ENCODE measurements at places on chromosomes 3 and 15.

- DNase-seq, result no peak
These were observed 33.4 kb downstream of the HRH1 start for GRCh38 chr3:11187681-11188080.

DNA sequence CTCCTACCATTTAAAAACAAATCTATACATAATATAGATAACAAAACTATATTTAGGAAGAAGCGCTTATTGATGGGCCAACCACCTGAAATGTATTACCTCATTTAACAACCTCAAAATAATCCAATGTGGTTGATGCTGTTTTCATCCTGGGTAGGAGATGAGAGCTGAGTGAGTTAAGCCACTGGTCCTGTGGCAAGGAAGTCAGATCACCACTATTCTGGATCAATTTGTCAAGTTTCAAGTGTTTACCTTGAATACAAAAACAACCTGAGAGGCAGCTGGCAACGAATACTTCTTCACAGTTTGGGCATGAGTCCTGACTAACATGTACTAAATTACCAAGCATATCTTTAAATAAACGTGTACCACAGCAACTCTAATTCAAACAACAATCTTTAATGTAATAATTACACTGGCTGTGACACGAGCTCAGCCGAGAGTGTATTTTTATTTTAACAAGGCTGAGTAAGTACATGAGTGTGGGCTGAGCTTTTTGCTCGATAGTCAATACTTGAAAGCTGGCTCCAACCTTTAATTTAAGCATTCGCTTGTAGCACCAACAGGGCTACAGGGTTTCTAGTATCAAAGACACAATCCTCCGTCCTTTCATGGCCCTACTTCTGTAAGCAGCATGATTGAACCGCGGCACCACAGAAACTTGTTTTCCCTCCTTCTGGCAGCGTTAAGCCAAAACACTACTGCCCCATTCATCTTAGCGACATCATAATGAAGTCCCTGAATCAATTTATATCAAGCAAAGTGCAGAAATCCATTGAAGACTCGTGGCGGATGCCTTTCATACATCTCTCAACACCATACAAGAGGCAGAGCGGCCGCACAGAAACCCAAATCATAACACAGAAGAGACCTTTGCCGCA lies 93.8 kb upstream of the ICE2 start:
- DNase-seq, result no peak

DNA sequence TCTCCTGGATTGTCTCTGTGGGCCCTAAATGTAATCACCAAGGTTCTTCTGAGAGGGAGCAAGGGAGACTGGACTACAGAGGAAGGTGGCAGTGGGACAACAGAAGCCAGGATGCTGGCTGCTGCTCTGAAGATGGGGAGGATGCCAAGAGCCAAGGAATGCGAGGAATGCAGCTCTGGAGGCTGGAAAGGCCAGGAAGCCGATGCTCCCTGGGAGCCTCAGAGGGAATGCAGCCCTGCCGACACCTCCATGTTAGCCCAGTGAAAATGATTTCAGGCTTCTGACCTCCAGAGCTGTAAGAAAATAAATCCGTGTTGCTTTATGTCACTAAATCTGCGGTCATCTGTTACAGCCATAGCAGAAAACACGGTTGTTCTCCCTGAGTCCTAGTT lies 44.1 kb downstream of the UMPS start:
- no peak for DNase-seq

- no peak for DNase-seq
These were observed 8.3 kb downstream of the AKAP13 start for GRCh38 chr15:85388566-85389305.

DNA sequence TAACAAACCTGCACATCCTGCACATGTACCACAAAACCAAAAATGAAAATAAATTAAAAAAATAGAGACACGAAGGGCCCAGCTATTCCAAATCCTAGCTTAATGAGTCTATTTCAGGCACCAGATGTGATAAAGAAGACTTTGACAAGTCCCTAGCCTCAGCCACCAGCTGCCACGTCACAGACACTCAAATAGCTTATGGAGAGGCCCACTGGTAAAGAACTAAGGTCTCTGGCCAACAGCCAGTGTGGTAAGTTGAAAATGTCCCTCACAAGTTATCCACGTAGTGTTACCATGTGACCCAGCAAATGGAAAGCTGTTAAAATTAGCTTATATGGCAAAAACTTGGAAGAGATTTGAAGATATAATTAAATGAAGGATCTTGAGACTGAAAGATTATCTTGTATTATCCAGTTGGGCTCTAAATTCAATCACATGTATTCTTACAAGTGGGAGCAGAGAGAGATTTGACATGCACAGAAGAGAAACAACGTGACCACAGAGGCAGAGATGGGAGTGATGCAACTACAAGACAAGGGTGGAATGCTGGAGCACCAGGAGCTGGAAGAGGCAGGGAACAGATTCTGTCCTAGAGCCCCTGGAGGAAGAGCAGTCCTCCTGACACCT lies 10.9 kb downstream of the ACSBG1 start:
- DNase-seq, result no peak

DNA sequence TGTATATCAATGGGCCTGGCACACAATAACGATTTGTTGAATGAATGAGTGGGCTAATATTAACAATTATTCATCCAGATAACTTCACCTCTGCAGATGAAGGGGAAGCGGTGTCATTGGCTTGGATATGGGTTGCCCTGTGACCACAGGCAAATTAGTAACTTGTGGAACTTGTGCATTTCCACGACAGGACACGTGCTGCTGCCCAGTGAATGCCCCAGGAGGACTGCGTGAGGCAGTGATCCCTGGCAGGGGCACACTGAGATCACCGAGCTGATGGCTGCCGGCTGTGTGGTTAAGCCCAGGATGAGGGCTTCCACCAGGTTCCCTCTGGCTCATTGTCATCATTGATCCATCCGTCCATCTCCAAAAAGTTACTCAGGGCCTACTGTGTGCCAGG lies 84.1 kb upstream of the HACD2 start:
- DNase-seq, result no peak

GRCh38 chr15:56036546-56037067 lies 43.2 kb upstream of the NEDD4 start:
- no peak for DNase-seq

GRCh38 chr3:141330235-141330634 lies 38.1 kb upstream of the ZBTB38 start:
- no peak for DNase-seq

- no peak for DNase-seq
These were observed 52.2 kb upstream of the RBSN start for GRCh38 chr3:15151166-15151565.

Measured in activated gamma-delta T cell treated with Interleukin-2 at 50 U/mL for 16 hours (primary cell).